Stimulated activated naive CD8-positive, alpha-beta T cell treated with anti-CD3 and anti-CD28 coated beads, Interleukin-15, amount 100 ng/mL, for 72 hours (primary cell): ENCODE measurements at places on chromosomes 11 and 22.

DNA sequence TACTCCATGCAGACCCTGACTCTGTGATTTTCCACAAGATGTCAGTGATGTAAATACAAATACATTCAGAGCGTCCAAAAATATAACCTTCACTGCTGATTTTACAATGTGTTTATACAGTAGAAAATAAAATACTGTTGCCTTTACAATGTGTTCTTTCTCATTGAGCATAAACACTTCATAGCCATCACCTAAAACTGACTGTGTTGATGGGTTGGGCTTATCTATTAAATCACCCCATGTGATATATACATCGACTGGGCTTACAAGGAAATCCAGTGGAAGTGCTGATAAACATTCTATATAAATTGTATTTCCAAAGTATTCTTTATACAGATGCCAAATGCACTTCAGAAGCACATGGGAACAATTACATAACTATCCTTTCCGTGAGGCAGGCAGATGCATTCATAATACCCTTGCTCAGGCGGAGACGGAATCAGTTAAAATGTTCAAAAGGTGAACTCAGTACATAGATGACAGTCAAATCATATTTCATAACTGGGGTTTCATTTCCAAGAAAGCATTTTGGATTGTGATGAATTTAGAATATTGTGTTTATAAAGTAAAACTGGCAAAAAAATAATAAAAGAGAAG, 27.7 kb downstream of the DDI1 start:
- no peak for DNase-seq

DNA sequence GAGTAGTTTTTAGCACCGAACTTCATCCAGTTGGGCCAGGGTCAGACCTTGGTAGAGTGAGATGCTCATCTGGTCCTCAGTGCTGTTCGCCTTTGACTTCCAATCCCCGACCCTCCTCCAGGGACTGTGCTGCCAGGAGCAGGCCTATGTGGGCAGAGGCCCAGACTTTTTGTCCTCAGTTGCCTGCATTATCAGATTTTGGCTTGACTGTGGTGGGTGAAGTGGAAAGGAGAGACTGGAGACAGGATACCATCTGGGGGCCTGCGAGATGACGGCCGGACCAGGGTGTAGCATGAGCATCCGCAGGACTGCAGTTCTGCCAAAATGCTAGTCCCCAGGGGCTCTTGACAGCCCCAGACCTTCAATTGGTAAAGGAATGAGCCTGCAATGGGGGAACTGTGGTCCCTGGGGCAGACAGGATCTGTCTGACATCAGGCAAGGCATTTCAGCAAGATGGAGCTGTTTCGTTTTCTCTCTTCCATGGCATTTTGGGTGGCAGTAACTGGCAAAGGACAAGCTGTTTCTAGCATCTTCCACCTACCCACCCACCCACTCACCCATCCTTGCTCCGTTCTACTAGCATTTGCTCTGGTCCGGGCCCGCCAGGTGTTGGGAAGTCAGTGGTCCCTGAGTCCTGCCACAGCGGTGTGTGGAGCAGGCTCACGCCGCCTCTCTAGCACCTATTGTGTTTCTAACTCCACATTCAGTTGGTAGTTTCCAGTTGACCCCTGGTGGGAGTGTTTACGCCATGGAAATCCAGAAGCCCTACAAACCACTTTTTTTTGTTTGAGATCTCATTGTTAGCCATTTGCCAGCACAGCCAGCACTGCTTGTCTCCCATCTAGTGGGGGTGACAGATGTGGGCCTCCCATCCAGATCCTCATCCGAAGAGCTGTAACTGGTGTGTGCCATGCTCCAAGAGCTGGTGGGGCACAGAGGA, 53.5 kb downstream of the OTOG start:
- no peak for DNase-seq

DNA sequence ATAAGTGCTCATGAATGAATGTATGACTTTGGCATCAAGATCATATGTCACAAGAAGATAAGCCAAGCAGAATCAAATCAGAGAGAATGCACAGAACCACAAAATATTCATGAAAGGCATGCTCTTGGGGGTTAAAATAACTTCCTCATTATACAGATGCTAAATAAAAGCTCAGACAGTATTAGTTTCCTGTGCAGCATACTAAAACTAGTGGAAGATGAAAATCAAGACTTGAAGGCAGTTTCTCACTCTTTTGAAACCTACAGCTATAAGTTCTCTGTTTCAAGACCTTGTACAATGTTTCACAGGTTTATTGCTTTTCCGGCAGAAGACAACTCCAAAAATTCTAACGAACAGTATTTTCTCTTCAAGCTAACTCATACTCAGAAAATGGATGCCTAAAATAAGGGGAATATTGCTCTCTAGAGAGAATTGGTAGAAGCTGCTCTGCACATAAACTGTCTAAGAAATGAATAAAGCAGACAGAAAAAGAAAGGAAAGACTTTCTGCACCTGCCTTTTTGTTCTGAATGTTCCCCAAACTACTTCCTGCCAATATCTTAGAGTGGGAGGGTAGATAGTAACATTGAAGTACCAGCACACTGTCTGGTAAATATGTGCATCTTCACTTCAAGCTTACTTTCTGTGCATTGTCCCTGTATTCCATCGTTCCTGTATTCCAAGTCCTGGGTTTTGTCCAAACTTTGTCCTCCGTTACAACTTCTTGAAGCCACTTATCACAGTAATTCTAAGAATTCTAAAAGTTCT, 639.4 kb upstream of the FAT3 start:
- DNase-seq: no peak

DNA sequence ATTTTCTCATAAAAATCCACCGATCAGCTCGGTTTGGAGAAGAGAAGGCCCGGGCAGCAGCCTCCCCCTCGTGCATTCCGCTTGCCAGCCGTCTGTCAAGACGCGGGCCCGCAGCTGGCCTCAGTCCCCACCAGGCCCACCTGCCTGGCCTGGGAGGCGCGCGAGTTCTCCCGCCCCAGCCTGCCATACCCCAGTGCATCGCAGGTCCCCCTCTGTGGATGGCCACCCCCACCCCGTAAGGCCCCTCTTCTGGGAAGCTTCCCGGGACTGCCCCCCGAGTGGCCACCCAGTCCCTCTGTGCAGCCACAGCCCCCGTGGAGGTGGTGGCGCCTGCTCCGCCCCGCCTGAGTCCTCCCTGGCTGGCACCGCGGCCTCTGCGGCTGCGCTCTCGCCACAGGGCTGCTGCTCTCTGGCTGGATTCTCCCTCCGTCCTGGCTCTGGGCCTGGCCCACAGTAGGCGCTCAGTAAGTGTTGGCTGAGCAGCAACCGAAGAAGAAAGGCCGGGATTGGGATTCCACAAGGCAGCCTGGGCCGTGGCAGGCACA, 74.0 kb upstream of the TCF20 start:
- no peak for DNase-seq

DNA sequence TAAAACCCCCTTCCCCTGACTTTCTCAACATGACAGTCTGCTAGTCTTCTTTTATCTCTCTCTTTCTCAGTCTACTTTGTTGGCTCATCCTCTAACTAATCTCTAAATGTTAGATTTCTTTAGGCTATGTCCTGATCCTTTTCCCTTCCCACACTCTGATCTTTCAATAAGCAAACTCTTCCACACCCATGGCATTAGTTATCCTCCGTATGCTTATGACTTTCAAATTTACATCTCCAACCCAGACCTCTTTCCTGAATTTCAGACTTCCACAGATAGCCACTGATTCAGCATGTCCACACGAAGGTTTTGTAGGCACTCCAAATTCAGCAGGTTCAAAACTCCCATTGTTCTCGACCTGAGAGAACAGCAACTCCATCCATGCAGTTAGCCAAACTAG, 75.6 kb downstream of the LIF start:
- no peak for DNase-seq

DNA sequence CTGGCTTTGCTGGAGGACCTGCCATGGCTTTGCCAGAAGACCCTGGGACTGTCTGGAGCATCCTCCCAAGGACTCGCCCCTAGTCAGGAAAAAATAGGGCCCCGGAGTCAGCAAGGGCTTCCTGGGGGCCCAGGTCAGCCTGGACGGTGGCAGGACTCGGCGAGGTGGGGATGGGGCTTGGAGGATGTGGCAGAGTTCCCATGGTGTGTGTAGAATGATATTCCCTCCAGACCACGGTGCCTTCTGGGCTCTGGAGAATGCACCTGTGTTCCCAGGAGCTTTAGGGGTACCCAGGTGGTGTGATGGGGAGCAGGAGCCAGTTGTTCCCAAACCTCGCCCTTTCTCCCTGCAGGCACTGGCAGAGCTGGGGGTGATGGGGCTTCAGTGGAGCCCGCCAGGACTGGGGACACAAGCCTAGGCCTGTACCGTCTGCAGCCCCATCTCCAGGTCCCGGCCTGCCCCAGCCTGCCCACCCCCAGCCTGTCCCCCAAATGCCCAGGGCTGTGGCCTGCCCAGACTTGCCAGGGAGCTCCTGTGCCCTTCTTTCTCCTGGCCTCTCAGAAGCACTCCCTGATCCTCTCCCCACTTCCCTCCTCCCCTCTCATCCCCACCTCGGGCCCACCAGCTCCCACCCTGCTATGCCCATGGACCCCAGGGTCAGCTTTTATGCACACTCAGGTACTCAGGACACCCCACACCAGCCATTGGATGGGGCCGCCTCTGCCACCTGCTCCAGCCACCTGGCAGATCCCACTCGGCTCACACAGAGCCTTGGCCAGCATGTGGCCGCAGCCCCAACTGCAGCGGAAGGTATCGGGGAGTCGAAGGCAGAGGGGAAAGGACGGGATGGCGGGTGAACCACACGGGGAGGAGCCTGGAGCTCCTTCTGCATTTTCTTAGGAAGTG, 82.1 kb downstream of the CDKN1C start:
- no peak for DNase-seq

GRCh38 chr11:100805506-100806199, 118.6 kb downstream of the ARHGAP42 start:
- no peak for DNase-seq

DNA sequence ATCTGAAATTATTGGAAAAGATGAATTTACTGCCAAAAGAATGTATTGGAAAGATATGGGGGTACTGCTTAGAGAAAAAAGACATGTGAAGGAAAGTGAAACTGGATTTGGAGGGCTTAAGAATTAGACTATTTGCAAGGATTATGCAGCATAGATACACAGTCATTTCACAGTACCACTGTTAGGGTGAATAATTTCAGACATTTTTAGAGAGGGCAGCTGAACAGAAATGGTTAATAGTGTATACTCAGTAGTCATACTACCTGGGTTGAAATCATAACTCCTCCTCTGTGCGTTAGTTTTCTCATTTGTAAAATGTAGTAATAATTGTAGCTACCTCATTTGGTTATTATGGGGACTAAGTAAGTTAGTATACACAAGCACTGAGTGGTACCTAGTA, 33.0 kb downstream of the GAS2 start:
- DNase-seq: no peak

DNA sequence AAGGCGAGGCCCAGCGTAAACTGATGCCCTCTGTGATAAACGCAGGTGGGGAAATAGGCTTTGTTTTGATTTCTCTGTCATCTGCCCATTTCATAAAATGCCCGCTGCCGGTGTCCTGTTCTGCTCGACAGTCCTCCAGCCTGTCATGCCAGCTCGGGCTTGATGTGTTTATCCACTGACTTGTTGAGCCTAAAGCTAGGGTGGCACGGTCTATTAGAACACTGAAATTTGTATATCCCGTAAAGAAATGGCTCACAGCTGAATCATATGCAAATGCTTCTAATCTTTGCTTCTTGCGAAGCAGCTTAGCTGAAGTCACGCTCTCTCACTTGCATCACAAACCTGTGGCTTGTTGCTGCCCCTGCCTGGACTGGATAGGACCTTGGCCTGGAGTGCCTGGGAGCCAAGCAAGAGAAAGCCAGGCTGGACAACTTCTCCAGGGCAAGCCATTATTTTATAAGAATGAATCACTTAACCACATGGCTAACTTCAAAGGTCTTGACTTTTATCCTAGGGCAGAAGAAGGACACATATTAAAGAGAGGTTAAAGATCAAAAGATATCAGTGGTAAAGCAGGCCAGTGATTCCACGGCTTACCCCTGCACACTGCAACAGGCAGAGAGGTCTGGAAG, 33.1 kb downstream of the EHF start:
- no peak for DNase-seq

DNA sequence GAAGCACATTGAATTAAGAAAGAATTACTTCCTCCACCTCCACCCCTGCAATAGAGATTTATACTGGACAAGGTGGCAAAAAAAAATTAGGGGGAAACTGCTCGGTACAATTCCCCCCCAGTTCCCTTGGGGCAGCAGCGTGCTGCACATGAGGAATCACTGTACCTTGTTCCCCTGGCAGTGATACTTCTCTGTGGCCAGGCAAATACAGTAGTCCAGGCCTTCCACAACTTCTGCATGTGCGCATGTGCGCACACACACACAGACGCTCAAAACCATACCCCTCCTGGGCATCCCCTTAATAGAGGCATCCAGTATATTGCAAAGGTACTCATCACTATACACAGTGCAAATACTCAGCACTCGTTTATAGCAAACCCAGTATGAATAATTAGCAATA, 68.9 kb downstream of the ARFGAP2 start:
- no peak for DNase-seq

DNA sequence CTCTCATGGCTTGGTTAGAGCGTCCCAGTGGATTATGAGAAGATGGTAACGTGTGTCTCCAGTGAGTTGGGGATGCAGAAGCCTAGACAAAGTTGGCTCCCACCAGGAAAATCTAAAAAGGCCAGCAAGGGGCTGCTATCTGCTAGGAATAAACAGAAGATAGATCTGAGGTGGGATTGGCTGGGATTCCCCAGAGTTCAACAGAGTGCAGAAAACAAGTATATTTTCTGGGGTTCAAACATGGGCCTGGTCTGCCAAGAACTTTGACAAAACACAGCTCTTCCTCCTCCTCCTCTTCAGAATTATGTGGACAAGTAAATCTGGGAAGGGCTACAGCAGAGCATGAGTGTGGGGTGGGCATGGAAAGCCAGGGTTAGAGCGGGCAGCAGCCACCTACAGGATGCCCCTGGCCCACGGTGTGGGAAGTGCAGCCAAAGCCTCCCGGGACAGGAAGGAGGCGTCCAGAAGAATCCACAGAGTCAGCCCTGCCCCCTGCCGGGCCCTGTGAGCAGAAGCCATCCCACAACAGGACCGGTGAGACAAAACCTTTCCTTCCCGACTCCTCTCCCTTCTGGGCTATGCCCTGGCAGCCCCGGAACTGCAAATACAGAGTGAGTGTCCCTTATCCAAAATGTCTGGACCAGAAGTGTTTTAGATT, 67.1 kb downstream of the CD82 start:
- DNase-seq: peak; percentile 48
